ENCODE measurements at places on chromosomes 6 and 20.
A peak's percentile ranks its signal among the peaks of the same experiment; 100 is the strongest.

- peak; percentile 58 for DNase-seq
Measured at GRCh38 chr6:158536084-158536890, 23.6 kb upstream of the TMEM181 start.

- DNase-seq, result no peak
Measured at GRCh38 chr6:14743474-14744211, 502.2 kb upstream of the JARID2 start.

DNA sequence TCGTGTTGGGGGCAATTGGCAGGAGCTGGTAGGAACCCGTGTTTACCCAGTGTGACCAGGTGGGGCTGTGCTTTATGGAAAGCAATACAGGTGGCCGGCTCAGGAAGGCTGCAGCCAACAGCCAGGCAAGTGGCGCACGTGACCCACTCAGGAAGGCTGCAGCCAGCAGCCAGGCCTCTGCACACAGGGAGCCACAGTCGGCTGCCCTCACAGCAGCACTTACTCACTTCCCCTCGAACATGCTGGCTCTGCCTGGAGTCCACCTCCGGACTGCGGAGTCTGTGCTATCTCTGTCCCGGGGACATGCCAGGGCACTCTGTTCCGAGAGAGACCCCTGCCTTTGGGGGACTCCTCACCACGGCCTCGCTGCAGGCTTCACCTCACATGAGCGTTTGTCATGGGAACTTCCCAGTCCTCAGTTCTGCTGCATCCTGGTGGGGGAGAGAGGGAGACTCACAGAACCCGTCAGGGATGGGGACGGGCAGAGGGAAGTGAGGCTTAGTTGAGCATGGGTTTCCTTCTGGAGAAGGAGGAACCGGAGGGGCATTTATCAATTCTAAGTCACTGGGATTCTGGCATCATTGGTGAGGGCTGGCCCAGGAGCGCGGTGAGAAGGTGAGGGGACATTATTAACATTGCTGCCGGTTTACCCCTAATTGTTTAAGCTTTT is 76.8 kb downstream of the TTLL2 start:
- DNase-seq, result no peak

- DNase-seq, result no peak
Measured at GRCh38 chr20:2708665-2709064, 16.1 kb downstream of the EBF4 start.

DNA sequence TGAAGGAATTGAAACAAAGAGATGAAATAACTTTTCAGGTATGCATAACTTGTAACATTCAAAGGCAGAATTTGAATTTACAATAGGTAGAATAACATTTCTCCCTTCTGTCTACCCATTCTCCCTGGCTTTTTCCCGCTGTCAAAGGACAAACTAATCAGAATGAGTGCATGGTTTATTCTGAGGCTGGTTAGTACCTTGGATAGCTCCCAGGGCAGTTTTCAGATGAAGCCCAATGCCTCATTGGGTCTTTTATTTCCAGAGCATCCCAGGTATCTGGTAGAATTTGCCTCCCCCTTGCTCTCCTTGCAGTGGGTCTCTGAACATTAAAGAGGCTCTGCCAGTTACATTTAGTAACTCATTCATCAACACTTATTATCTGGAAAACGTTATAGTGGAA is 665.5 kb downstream of the BCKDHB start:
- no peak for DNase-seq

DNA sequence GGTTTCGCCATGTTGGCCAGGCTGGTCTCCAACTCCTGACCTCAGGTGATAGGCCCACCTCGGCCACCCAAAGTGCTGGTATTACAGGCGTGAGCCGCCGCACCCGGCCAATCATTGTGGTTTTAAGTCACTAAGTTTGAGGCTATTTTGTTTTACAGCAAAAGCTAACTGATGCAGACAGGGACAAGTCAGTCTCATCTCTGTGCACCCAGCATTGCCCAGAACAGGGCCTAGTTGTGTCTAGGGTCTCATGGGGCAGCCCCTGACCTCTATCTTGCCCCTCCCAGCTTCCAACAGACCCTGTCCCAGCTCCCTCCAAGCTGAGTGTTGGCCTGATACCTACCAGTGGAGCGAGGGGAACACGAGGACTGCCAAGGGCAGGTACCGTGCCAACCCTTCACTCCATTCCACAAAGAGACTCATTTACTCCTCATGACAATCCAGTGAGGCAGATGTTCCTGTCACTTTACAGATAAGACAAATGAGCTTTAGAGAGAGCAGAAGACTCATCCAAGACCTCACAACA is 8.9 kb upstream of the RBCK1 start:
- DNase-seq, result no peak

GRCh38 chr6:130840050-130840449 is 12.8 kb downstream of the SMLR1 start:
- no peak for DNase-seq

All from naive B cell (primary cell).